ENCODE measurements at places on chromosomes 7 and 10. TPM values are rescaled to one million over a fixed set of nuclear protein-coding genes. Genes with fewer than 3 reads are reported as not detected.

GRCh38 chr10:121414366-121415062 is 183.7 kb downstream of the FGFR2 start:
- no peak for DNase-seq

DNA sequence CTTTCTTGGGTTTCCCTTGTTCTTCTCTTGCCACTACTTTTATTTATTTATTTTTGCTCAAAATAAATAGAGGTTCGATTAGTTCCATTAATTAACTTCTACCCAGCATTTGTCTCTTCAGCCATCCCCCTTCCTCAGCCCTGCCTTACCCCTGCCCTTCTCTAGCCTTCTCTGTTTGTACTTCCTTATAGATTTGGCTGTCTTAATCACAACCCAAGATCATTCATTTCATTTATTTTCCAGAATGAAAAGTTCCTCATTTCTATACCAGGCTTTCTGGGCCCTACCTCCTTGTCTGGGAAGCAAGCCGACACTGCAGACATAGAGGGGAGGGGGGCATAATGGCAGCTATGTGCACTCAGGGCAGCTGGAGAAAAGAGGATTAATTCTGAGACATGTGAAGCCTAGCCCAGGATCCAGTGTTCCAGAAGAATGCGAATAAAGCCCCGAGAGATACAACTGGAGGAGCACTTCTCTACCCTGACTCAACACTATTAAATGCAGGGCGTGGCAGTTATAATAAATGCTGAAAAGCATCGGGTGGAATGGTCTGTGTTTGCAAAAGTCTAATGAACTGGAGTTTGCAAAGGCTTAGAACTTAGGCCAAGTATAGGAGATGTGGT is 6.4 kb upstream of the PDCD4 start:
- peak; percentile 63 for DNase-seq

DNA sequence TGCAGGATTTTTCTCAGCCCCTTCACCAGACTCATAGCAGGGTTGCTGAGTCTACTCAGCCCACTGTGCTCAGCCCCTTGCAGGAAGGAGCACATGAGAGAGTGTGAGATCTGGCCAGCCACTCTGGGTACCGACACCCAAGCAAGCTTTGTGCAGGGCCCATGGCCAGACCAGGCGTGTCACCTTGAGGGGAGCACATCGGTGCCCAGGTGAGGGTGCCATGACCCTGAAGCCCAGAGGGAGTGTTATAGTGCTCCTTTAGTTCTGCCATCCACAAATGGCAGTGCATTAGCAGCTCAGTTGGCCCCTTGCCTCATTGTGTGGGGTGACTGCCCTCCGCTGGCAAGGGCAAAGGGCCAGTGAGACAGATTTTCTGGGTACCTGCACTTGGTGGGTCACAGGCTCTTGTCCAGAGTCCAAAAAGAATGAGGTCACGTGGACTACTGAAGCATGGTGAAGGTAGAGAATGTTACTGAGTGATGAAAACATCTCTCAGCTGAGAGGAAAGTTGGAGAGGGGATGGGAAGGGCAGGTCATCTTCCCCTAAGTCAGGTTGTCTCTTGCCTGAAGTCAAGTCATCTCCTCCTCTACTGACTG is 181.8 kb downstream of the MACC1 start:
- no peak for DNase-seq

GRCh38 chr10:102344067-102344466 is 51.4 kb upstream of the NFKB2 start:
- no peak for DNase-seq

- DNase-seq, result no peak
Measured at GRCh38 chr7:104328296-104328969, at the start of gene LHFPL3. LHFPL3 (plus strand) TSS chr7:104328603.

- DNase-seq, result peak; percentile 27
Measured at GRCh38 chr7:105934572-105935185, 28.4 kb upstream of the CDHR3 start.

DNAJC12 gene
- total RNA-seq, result 6.4 TPM

MACROH2A2 gene
- total RNA-seq, result 59.5 TPM

DNA sequence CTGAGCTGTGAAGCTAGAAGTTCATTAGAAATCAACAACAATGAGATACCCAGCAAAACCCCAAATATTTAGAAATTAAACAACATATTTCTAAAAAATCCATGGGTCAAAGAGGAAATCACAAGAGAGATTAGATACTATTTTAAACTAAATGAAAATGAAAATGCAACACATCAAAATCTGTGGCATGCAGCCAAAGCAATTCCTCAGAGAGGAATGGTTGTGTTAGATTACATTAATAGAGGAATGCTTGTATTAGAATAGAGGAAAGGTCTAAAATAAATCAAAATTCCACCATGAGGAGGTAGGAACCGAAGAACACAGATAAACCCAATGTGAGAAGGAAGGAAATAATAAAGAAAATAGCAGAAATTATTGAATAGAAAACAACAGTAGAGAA is 642.1 kb upstream of the GALNT17 start:
- DNase-seq, result no peak

- DNase-seq, result no peak
Measured at GRCh38 chr10:108052981-108053380, 888.5 kb upstream of the SORCS1 start.

RARRES2 gene
- 98.8 TPM for total RNA-seq

DNA sequence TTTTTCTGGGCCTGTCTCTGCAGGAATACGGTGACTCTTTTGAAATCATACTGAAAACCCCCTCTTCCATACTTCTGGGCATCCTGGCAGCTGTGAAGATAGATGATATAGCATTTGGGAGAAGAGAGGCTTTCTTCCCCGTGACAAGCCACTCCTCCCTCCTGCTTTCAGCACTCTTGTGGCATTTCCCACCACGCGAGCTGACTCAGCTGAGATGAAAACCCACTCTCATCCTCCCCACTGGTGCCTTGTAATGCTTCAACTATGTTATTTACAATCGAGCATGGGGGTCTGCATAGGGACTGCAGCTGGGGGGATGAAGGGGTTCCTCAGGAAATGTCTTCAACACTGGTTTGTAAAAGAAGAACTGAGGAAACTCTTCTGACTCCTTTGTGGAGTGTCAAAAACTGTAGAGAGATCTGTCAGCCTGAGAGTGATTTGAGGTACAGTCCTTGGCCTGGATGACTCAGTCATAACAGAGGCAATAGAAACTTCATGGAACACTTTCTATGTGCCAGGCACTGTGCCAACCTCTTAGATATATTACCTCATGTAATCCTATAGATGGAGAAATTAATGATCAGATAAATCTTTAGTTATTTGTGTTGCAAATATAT is 1.7 kb upstream of the TBATA start:
- no peak for DNase-seq

ZNF746 gene
- 40.0 TPM for total RNA-seq

DNA sequence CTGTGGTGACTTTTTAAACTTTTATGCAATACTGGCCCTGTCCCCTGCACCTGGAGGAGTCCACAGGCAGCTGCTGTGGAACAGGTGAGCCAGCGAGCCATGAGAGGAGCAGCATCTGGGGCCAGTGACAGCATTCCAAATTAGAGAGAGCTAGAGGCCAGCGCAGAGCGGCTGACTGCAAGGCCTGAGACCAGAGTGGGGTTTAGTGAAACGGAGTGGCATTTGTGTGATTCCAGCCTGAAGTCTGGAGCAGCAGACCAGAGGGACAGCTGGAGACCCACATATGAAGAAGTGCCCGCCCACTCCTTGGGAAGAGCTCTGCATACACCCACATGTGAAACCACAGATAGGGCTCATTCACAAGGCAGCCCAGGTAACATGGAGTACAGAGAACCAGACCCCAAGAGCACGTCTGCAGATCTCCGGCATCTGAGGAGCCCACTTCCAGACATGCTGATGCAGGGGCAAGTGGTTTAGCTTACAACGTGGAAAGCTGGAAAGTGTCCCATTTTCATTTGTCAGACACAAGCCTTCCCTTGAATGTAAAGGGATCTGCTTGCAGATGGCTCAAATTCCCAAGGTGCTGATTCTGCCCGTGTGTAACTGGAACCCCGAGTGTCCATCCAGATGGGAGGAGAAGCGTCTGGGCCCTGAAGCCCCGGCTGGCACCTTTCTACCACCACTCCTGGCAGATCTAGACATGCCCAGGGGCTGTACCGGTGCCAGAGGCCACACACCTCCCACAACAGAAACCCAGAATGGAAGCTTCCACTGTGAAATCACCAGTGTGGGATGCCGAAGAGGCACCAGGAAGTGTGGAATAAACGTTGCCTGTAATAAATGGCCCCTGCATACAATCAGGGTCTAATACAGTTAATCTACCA is 256.0 kb upstream of the TCERG1L start:
- no peak for DNase-seq

CLIP2 gene
- 24.1 TPM for total RNA-seq

DNA sequence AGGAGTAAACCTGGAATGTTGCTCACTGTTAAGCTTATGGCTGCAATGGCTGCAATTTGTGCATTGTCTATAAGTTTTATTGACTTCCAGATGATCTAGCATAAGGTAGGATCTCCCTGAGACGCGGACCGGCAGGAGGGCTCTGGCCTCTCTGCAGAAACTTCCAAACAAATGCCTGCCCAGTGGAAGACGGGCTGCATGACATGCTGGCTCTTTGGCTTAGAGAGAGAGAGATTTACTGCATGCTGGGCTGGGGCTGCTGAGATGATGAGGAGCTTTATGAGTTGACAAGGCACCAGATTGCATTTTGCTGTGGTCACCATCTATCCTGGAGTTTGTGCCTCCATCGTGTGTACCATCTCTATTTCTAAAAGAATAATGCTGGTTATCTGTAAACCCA is 193.2 kb downstream of the GALNT17 start:
- DNase-seq, result no peak

All from prostate gland (tissue), 2 donors.